ENCODE measurements at places on chromosomes 12 and 14.

GRCh38 chr14:92551044-92551841 is 37.7 kb downstream of the RIN3 start:
- no peak for DNase-seq

DNA sequence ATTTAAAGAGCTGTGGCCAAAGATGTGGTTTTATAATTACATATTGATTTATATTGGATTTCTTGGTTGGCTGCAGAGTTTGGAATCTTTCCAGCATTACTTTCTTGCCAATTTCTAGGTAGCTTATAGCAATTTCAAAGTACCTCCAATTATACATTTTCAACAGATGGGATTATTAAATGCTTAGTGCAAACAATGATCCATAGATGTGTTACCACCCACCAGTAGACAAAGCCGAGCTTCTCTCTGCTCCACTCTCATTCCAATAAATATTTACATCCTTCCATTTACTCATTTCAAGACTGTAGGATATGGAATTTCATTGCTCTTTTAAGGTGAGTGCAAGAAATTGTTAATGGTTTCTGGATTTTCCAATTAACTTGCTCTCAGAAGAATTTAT is 21.6 kb upstream of the TMCC3 start:
- no peak for DNase-seq

DNA sequence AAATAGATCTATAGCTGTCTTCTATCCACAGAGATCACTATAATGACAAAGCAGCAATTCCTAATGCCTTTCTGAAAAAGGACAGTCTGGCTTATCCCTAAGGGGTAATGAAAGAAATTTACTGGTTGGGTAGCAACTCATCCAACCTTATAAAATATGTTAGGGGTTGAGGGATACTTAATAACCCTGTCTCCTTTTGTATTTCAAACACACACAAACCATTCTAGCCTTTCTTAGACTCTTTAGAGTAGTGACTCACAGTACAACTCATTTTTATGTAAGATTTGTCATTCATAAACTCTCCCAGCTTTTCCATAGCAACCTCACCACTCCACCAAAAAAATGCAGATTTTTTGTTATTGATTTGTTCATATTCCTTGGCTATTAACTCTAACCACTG is 167.9 kb downstream of the FSCB start:
- no peak for DNase-seq

DNA sequence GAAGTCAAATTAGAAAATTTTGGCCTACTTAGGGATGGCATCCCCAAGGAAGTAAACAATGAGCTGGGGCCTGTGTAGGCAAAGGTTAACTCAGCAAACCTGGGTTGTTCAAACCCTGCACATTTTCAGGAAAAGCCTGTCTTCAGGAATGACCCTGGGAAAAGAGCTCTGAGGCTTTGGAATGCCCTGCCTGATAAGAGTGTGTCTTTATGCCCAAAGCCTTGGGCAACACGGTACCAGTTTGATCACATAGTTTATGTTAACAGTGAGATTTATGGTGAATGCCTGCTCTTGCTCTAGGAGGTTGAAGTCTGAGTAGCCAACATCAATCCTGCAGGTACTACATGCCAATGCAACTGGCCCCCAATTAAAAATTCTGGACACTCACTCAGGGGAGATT is 28.2 kb upstream of the STAB2 start:
- no peak for DNase-seq

DNA sequence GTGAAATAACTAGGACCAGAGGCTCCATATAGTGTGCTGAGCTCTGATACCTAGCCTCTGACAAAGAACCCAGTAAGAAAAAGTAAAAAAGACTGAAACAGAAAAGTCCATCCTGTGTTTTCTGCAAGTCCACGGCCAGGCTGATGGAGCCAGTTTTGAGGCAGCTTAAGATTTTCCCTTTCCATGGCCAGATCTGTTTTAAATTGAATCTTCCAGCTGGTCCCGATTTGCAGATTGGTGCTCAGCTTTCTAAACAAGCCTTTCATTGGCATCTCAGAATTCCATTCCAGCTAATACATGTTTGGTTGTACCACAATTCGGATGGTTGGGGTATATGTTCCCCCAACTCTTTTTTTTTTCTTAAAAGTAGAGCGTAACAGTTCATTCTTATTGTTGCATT is 152.0 kb downstream of the DACT1 start:
- no peak for DNase-seq

DNA sequence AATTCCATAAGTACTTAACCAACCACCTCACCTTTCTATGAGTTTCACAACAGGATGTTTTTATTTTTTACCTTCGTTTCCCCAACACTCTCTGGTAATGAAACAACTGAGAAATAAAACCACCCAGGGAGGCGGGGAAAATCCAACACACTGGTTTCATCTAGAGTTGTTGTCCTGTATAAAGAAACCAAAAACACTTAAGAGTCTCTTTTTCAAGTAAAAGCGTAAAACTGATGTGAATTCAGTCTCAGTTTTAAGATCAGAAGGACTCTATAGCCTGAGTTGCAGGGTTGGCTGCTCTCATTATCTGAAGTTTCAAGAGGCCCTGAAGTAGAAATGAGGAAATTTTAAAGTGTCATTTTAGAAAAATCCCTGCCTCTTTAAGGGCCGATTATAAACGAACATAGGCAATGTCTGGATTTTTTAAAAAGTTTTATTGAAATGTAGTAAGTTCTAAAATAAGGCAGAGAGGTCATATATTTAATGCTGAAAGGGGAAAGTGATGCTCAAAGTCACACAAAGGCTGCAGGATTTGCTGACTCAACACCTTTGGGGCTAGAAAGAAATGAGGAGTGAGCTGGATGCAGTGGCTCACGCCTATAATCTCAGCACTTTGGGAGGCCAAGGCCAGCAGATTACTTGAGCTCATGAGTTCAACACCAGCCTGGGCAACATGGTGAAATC is 27.2 kb downstream of the HIGD1C start:
- no peak for DNase-seq

GRCh38 chr14:52602131-52602530 is 49.5 kb downstream of the GPR137C start:
- DNase-seq, result no peak

- no peak for DNase-seq
Measured at GRCh38 chr12:112788205-112788604, 3.3 kb upstream of the RPH3A start.

GRCh38 chr14:24079491-24080141 is 8.3 kb downstream of the CPNE6 start:
- no peak for DNase-seq

DNA sequence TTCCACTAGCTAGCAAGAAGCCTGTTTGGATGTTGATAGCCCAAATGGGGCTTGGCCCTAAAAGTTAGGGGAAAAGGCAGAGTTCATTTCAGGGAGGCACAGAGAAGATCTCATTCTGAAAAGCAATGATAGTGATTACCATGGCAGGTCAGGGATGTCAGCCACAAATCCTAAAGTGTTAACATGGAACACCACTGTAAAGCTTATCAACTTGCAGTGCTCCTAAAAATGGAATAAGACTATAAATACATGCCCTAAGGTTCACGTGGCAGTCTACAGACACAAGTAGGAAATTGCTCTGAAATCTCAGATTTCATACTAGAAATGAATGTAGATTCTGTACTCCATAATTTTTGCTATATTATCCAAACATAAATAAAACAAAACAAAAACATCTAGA is 280.0 kb upstream of the E2F7 start:
- DNase-seq, result no peak

GRCh38 chr14:87992346-87992717 is 650 bp downstream of the GALC start:
- DNase-seq, result no peak

GRCh38 chr12:52005903-52006703 is 643 bp upstream of the TAMALIN start:
- peak; percentile 47 for DNase-seq

GRCh38 chr14:24874514-24875202 is 175.3 kb downstream of the STXBP6 start:
- no peak for DNase-seq

GRCh38 chr14:50906326-50907065 is 34.6 kb downstream of the ABHD12B start:
- DNase-seq, result no peak

GRCh38 chr14:48936849-48937248 is 649.3 kb downstream of the RPS29 start:
- no peak for DNase-seq
